ENCODE measurements at places on chromosomes 1 and 21.

GRCh38 chr1:152886758-152887409 is 8.8 kb downstream of the SMCP start:
- H3K27ac ChIP-seq = no peak overlapping the region
- no peaks in the 10 kb centered on the region for H3K36me3 ChIP-seq

- H3K36me3 ChIP-seq = no peaks in the 10 kb centered on the region
- no peaks in the 10 kb centered on the region for H3K27me3 ChIP-seq
- no peaks in the 10 kb centered on the region for H3K4me1 ChIP-seq
- H3K27ac ChIP-seq = no peak overlapping the region
- no peak for DNase-seq
Observed at GRCh38 chr1:197683895-197684553, 91.3 kb downstream of the DENND1B start.

DNA sequence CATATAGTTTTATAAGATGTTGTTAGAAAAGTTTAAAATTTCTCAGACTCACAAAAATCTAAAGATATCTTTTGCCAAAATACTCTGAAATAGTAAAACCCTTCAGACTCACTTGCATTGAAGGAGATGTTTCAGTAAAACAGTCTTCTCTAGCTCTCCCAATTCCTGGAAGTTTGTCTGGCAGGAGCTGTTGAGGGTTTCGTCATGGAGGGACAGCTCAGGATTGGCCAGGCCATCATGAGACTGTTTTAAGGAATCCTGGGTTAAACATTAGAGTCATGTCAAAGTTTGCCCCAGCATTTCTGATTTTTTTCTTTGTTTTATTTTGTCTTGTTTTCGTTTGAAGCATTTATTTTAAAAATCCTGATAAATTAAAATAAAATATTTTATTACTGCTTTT is 293.8 kb upstream of the PBX1 start:
- DNase-seq = no peak
- no peaks in the 10 kb centered on the region for H3K27me3 ChIP-seq

DNA sequence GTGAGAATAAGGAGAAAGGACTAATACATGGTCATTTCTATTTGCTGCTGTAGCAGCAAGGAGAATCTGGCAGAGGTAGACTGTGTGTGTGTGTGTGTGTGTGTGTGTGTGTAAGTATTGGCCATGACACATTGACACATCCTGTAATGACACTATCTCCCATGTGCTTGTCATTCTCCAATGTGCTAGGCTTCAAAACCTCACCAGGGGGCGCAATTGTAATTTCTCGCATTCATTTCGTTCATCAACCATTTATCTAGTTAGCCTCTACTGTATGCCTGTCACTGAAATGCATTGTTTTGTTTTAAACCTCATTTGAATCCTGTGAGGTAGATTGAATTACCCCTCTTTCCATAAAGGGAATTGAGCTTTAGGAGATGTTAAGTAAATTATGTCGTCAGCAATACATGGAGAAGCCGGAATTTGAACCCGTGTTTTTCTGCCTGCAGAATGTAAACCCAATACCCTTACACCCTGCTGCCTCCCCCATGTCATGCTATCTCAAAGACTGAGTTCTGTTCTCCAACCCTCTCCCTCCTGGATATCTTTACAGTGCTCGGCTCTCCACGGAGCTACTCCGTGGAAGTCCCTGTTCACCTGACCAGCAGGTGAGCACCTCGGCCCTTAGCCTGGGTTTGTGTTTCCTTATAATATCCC is 100.8 kb downstream of the UCK2 start:
- no peak overlapping the region for H3K27ac ChIP-seq
- H3K36me3 ChIP-seq = no peaks in the 10 kb centered on the region
- no peaks in the 10 kb centered on the region for H3K27me3 ChIP-seq
- no peak overlapping the region for H3K4me3 ChIP-seq
- DNase-seq = no peak
- no peaks in the 10 kb centered on the region for H3K4me1 ChIP-seq

- H3K36me3 ChIP-seq = no peaks in the 10 kb centered on the region
- H3K4me3 ChIP-seq = no peak overlapping the region
- no peaks in the 10 kb centered on the region for H3K4me1 ChIP-seq
- no peak for DNase-seq
- H3K27me3 ChIP-seq = no peaks in the 10 kb centered on the region
Observed at GRCh38 chr1:234262007-234262753, 111.1 kb upstream of the COA6 start.

DNA sequence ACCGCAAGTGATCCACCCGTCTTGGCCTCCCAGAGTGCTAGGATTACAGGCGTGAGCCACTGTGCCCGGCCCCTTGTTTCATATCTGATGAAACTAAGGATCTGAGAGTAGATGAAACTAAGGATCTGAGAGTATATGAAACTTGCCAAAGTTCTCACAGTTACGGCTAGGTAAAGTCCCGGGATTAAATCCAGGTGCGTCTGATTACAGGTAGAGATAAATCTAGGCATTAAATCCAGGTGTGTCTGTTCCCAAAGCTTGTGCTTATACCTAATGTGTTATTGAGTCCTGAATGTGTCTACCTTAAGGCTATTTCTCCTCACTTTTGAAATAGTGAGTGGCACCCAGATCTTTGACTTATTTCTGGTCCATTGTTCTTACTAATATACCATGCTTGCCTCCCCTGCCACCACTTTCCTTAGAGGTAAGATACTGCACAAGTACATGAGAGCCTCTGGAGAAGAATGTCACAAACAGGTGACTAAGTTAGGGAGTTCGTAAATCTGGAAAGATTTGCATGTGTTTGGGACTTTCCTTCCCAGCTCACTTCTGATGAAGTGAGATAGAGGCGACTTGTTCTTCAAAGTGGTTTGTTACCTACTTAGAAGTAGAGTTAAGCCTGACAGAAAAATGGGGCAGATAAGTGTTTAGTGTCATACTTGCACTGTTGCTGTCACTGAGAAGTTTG is 66.5 kb downstream of the AK4 start:
- H3K27me3 ChIP-seq = no peaks in the 10 kb centered on the region
- no peak for DNase-seq
- no peaks in the 10 kb centered on the region for H3K4me1 ChIP-seq

GRCh38 chr1:87103074-87103473 is 188.6 kb downstream of the HS2ST1 start:
- H3K36me3 ChIP-seq = no peaks in the 10 kb centered on the region
- no peak overlapping the region for H3K27ac ChIP-seq
- H3K4me1 ChIP-seq = no peaks in the 10 kb centered on the region
- DNase-seq = no peak

DNA sequence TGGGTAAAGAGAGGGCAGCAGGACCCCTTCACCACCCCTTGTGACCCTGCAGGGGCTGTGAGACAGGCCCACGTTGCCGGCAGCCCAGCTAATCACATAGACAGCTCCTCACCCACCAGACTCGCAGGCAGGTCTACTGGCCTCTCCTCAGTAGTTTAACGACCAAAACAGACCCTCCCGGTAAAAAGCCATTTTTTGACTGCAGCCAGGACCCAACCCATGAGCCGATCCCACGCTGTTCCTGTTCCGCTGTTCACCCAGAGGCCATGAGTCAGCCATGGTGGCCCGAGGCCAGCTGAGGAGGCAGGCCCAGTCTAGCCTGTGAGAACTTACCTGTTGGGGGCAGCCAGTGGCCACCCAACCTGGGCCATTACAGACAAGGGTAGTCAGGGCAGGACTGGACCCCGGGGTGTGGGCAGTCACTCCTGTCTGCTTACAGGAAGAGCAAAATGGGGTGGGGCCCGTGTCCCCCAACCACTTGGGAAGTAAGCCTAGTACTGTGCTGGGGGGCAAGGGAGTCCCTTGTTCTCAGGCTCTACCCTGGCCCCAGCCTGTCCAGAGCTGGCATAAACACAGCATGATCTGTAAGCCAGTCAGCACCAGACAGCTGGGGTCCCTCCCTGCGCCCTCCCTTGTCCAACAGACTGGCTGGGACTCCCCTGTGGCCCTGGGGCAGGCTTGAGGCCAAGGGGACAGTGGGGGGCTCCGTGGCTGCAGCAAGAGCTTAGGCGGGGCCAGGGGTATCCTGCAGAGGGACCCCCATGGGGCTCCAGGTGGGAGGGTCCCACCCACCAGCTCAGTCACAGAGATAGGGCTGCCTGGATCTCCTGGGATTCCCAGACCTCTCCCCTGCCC is 61.9 kb downstream of the WNT9A start:
- no peaks in the 10 kb centered on the region for H3K36me3 ChIP-seq
- H3K4me3 ChIP-seq = no peak overlapping the region
- H3K27ac ChIP-seq = no peak overlapping the region

DNA sequence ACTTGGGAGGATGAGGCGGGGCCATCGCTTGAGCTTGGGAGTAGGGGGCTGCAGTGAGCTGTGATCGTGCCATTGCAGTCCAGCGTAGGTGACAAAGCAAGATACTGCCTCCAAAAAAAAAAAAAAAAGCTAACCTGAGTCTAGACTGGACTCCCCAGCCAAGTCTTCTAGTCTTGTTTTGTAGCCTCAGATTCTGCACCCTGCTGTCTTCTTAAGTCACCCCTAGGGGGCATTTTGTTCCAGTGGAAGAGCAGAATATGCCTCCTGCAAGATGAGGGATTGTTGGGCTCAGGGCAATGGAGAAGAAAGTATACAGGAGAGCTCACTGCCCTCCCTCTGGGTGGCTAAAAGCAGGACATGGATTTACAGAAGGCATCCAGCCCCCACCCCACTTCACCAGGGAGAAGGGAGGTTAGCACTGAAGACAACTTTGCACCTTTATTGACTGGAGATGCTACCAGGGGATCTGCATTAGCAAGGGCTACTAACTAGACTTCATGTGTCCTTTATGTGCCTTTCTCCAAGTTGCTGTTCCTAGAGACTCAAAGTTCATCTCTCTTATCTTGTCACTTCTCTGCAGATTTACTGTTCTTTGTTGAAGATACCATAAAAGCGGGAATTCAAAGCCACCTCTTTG is 15.3 kb upstream of the RNF187 start:
- no peak overlapping the region for H3K27ac ChIP-seq
- peaks cover 5% of the 10 kb centered on the region for H3K27me3 ChIP-seq
- no peak overlapping the region for H3K4me3 ChIP-seq
- no peaks in the 10 kb centered on the region for H3K36me3 ChIP-seq
- no peak for DNase-seq

DNA sequence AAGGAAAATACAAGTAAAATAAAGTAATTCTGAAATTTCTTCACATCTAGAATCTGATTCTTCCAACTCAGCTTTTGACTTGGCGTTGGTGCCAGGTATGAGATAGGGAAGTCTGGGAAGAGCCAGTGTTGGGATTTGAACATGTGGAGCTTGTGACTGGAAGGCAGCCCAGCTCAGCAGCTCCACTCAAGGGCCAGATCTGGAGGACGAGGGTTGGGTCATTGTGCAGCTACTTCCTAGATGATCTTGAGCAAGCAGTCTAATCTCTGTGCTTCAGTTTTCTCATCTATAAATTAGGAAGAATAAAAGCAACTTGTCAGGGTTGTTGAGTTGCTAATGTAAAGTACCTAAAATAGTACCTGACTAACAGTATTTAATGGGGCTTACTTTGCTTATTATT is 5.0 kb downstream of the ADARB1 start:
- H3K27ac ChIP-seq = no peak overlapping the region
- H3K27me3 ChIP-seq = no peaks in the 10 kb centered on the region
- no peak for DNase-seq
- peaks cover 3% of the 10 kb centered on the region for H3K4me1 ChIP-seq
- no peak overlapping the region for H3K4me3 ChIP-seq

GRCh38 chr1:25473653-25474225 is 43.0 kb downstream of the MACO1 start:
- H3K4me1 ChIP-seq = peaks cover 11% of the 10 kb centered on the region
- no peak for DNase-seq
- no peak overlapping the region for H3K27ac ChIP-seq
- H3K27me3 ChIP-seq = no peaks in the 10 kb centered on the region
- H3K36me3 ChIP-seq = no peaks in the 10 kb centered on the region

DNA sequence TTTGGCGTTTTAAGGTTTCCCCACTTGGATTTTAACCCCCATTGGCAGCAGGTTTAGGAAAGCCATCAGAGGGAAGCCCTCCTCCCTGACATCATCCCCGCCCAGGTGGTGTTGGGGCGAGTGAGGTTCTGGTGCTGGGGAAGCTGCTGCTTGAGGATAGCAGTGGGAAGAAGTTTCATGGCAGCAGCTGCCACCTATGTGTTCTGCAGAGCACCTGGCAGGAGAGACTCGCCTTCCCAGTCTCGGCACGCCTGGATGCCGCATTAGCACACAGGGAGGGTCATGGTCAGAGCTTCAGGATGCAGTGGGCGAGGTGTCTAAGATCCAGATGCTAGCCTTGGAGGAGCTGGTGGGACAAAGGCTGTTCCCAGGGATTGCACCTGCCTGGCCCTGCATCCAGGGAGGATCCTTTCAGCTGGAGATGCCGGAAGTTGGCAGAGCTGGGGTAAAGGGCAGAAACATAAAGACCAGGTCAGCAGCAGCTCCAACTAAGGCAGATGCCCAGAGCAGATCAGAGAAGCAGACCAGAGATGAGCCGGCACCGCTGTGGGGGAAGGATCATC is 33.9 kb downstream of the ABCG1 start:
- DNase-seq = no peak
- no peak overlapping the region for H3K4me3 ChIP-seq
- peaks cover 3% of the 10 kb centered on the region for H3K4me1 ChIP-seq
- H3K27me3 ChIP-seq = no peaks in the 10 kb centered on the region
- H3K36me3 ChIP-seq = no peaks in the 10 kb centered on the region
- no peak overlapping the region for H3K27ac ChIP-seq

- H3K4me3 ChIP-seq = no peak overlapping the region
- H3K27me3 ChIP-seq = no peaks in the 10 kb centered on the region
Observed at GRCh38 chr1:165696625-165697100, 1.7 kb downstream of the ALDH9A1 start.

GRCh38 chr1:180278194-180278515 is 48.1 kb downstream of the LHX4 start:
- no peak for DNase-seq
- H3K27ac ChIP-seq = no peak overlapping the region
- no peak overlapping the region for H3K4me3 ChIP-seq
- no peaks in the 10 kb centered on the region for H3K27me3 ChIP-seq
- no peaks in the 10 kb centered on the region for H3K4me1 ChIP-seq

DNA sequence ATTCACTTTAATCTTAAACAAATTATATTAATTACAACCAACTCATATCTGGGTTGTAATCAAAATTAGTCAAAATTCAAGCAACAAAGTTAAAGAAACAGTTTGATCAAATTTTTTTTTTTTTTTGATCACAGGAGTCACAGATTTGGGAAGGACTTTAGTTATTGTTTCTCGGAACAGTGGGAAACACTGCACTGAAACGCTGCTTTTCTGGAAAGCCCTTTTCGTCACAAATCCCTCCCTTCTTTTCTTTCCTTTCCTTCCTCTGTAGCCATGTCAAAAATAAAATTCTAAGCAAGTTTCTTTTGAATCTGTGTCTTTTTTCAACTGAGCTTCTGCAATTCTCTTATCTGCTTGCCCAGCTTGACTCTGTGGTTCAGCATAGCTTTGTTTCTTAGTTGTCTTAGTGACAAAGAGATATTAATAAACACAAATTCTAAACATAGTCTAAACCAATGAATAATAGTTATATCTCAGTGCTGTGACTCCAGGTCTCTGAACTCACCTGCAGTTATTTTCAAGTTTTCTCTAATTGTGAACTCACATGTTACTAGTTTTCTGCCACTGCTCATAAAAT is 53.8 kb downstream of the PTGS2 start:
- no peak for DNase-seq
- no peaks in the 10 kb centered on the region for H3K4me1 ChIP-seq
- no peaks in the 10 kb centered on the region for H3K36me3 ChIP-seq
- H3K27me3 ChIP-seq = no peaks in the 10 kb centered on the region

GRCh38 chr1:239243006-239243405 is 143.4 kb upstream of the CHRM3 start:
- H3K4me3 ChIP-seq = no peak overlapping the region
- no peaks in the 10 kb centered on the region for H3K36me3 ChIP-seq
- H3K27ac ChIP-seq = no peak overlapping the region
- no peak for DNase-seq

- H3K4me1 ChIP-seq = no peaks in the 10 kb centered on the region
- no peak overlapping the region for H3K27ac ChIP-seq
- no peak overlapping the region for H3K4me3 ChIP-seq
- no peak for DNase-seq
- H3K27me3 ChIP-seq = no peaks in the 10 kb centered on the region
Observed at GRCh38 chr1:69128204-69128603, 439.5 kb upstream of the LRRC7 start.
